ENCODE measurements at places on chromosomes 1 and 21. TPM values are rescaled to one million over a fixed set of nuclear protein-coding genes. Genes with fewer than 3 reads are reported as not detected.

GRCh38 chr1:203063287-203063686 is 22.5 kb downstream of the MYOG start:
- no peak for DNase-seq

- no peak for DNase-seq
These were observed 14.0 kb downstream of the KRTAP24-1 start for GRCh38 chr21:30268608-30269197.

DNA sequence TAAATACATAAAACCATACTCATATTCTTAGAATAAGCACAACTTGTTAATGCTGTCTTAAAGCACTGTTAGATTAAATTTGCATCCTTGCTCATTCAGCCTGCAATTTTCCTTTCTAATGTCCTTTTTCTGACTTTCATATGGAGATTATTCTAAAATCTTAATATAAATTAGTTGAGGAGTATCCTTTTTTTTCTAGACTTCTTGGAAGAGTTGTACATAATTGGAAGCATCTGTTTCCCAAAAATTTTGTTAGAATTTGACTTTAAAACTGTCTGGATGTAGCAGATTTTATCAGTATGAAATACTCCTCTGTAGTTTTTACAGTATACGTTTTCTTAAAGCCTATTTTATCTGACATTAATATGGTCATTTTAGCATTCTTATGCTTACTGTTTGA is 9.7 kb downstream of the KIFAP3 start:
- no peak for DNase-seq

GRCh38 chr1:101407505-101408211 is 170.8 kb downstream of the S1PR1 start:
- no peak for DNase-seq

DNA sequence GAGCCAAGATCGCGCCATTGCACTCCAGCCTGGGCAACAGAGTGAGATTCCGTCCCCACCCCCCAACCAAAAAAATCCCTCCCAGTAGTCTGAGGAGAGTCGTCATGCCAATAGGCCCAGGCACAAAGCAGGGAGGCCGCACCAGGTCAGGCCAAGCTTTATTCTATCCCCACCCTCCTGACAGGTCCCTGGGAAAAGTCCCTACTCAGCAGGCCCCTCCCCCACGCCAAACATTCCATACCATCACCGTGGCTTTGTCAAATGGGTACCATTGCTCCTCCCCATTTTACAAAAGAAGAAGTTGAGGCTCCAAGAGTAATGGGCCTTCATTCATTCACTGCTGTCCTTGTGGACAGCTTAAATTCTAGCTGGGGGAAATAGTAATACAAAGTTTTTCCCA is 5.3 kb downstream of the GPR3 start:
- no peak for DNase-seq

NBPF14 gene
- polyA plus RNA-seq = 16.5 TPM

UMODL1 gene
- not detected for polyA plus RNA-seq

DNA sequence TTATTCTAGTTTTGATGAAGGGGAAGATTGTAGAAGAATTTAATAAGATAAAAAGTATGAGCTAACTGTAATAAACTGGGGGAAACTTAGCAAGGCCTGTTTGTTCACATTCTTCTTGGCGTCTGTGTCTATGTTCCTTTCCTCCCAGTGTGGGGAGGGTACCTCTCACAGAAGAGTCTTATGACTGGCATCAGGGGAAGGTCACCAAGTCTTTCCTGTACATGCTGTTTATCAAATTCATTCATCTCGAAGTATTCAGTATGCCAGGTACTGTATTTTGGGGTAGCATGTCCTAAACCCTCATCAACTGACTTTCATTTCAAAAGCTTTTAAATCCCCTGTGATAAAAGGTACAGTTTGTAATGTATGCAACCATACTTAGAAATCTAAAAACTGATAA is 78.4 kb downstream of the HS2ST1 start:
- no peak for DNase-seq

DNA sequence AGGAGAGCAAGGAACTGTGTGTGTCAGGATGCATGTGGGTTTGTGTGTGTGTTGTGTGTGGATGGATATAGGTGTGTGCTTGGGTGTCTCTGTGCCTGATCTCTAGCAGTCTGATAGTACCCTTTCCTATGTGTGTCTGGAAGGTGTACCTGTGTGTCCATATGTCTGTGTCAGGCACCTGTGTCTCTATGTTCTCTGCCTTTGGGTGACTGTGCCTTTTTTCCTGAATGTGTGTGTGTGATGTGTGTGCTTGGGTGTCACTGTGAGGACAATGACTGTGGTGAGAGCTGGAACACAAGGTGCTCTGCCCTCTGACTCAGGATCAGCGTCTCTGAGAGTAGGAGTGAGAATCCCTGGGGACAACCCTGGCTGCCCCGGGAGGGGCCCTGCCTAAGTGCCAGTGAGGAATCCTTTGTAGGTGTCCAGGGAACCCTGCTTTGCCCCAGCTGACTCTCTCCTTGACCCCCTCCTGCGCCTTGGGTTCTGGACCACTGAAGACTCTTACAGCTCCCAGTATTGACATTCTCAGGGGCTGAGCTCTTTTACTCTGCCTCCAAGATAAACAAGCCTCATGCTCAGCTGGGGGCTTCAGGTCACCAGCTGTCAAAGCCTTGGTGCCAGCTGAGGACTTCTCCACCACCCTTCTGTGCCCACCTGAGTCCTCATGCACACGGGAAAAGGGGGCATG is 735 bp upstream of the EFNA3 start:
- no peak for DNase-seq

DNA sequence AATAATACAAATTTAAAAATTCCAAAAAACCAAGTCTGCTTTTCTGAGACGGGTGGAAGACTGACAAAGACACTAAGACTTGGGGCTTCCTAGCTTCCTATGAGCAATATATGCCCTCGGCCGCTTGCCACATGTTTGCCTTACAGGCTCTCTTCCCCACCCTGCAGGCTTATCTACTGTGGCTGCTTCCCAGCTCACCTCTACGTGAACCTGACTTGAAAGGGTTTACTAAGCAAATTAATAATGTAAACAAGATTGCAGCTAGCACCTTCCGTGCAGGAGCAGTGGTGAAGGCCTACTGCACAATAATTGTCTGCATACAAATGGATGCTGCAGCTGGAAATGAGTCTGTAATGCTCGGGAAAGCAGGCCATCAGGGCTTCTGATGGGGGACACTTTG is 152.9 kb upstream of the DAB1 start:
- DNase-seq = no peak

DNA sequence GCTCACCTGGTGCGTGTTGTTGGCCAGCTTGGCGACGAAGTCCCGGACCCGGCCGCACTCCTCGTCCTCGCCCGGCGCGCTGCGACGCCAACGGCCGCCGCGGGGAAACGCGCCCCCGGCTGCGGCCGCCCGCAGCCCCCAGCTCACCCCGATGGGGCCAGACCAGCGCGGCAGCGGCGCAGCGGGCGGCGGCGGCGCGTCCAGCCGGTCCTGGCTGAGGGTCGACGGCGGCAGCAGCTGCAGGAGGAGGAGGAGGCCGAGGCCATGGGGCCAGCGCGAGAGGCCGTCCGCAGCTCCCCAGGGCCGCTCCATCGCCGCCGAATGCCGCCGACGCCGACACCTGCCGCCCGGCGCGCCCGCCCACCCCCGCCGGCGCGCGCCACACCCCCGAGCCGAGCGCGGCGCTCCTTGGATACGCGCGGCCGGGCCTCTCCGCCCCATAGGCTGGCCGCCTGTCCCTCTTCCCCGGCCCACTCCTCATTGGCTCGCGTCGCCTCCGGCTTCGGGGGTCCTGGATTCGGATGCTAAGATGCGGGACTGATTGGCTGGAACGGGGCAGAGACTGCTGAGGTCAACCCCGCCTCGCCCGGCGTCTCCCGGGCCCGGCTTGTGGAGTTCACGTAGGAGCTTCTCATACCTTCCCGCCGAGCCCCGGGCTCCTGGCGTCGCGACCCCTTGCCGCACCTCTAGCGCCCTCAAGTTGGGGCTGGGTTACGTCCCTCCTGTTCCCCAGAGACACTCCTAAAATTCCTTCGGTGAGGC is at the start of gene SORT1:
TSS of gene SORT1 (minus strand) at position 338 of the 762 bp plus-strand sequence. CDS start at position 312, 26 bp downstream.
- DNase-seq = peak; percentile 83

DNA sequence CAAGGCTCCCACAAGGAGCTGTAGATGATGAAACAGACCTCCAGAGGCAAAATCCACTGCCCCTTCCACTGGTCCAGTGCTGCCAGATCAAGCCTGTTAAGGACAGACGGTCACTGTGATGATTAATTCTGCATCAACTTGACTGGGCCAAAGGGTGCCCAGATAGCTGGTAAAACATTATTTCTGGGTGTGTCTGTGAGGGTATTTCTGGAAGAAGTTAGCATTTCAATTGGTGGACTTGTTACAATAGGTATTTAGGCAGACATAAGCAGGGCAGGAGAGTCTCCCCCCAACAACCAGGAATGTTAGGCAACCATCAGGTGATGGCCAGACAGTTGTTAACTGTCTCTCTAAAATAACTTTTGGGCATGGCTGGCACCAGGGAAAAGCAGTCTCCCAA is 40.9 kb upstream of the GALNT2 start:
- no peak for DNase-seq

GRCh38 chr21:46189959-46190490 is 5.8 kb upstream of the SPATC1L start:
- no peak for DNase-seq

- DNase-seq = no peak
These were observed 42.3 kb downstream of the NEK7 start for GRCh38 chr1:198199105-198199504.

SEMA6C gene
- polyA plus RNA-seq = 2.6 TPM

FAAH gene
- polyA plus RNA-seq = 0.29 TPM

GRCh38 chr1:38132681-38133080 is 86.1 kb upstream of the POU3F1 start:
- no peak for DNase-seq

SRGAP2 gene
- 20.7 TPM for polyA plus RNA-seq

GRCh38 chr1:197307551-197307950 is 39.5 kb downstream of the CRB1 start:
- no peak for DNase-seq

DNA sequence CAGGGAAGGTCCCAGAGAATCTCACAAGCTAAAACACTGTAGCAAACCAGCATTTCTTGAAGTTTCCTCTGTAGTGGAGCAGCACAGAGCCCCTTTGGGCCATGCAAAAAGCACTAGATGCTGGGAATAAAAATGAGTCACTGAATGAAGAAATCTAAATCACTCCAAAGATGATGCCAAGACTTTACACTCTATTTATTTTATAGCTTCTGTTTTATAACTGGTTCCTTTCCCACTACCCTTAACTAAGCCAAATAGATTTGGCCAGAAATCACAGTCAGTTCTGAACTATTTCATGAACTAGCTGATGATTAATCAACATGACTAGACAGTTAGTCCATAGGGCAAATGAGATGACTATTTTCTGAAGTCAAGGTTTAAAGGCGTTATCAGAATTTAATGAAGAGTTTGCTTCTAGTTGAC is 89.5 kb downstream of the SCMH1 start:
- peak; percentile 92 for DNase-seq

GRCh38 chr1:65355031-65355712 is 45.8 kb downstream of the DNAJC6 start:
- no peak for DNase-seq

DNA sequence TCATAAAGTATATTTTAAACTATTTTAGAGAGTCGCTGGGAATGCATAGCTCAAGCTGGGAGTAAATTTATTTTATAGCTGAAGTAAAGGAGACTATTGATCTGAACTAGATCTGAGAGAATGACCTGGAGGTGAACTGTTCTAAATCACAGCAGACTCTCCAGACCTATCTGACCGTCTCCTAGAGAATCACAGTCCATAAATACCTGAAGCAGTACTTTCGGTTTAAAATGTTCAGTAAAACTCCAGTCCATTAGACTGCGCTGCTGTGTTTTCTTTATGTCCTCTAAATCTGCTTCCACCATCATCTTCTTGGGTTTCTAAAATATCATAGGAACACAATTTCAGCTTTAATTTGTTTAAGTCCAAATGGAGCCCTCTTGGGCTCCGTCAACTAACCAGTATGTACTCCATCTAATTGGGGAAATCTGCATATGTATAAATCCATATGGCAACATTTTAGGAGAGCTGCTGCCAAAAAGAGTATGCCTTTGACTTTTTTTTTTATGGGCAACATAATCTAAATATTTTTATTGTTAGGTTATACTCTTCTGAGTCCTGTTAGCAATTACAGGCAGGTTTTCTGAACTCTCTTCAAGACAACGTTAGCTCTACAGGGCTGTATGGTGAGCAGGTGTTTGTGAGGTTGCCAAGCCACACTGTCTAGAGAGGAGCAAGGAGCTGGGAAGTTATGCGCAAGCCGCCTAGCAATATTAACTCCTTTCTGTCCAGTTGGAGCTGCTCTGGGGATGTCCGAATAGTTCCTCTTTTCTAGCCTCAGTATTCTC is 111.2 kb downstream of the SPAG17 start:
- no peak for DNase-seq

- peak; percentile 65 for DNase-seq
These were observed 193.6 kb downstream of the RPS6KC1 start for GRCh38 chr1:213244664-213245091.

SLFNL1 gene
- 0.09 TPM for polyA plus RNA-seq

DNA sequence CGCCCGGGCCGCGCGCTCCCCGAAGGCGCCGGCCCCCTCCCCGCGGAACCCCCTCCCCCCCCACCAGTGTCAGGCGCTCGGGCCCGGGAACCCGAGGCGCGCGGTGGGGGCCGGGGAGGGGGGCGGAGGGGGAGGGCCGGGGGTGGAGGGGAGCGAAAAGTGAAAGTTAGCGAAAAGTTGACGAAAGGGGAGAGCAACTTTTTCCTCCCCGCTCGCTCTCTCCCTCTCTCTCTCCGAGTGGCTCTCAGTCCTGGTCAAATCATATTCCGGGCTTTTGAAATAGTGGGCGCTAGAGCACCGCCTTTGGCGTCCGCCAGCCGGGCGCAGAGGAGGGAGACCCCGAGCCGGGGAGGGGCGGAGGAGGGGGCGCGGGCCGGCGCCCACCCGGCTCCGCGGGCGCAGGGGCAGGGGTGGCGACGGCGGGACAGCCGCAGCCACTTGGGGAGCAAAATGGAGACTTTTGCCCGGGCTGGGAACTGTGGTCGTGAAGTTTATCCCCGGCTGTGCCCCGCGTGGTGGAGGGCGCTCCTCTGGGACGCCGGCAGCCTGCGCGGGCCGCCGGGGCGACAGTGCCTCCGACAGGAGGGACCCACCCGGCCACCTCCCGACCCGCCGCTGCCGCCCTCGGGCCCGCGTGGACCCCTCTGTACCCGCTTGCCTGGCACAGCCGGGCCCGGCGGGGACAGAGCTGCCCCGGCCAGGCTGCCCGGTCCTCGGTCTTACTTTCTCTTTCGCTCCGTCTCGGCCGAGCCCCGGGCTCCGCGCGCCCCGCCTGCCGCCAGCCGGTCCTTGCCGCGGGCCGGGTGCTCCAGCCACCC is 697 bp downstream of the PRDM16 start:
- peak; percentile 19 for DNase-seq

GRCh38 chr1:90781534-90781933 is 64.4 kb upstream of the BARHL2 start:
- DNase-seq = no peak

C1QTNF12 gene
- 2.6 TPM for polyA plus RNA-seq

DNA sequence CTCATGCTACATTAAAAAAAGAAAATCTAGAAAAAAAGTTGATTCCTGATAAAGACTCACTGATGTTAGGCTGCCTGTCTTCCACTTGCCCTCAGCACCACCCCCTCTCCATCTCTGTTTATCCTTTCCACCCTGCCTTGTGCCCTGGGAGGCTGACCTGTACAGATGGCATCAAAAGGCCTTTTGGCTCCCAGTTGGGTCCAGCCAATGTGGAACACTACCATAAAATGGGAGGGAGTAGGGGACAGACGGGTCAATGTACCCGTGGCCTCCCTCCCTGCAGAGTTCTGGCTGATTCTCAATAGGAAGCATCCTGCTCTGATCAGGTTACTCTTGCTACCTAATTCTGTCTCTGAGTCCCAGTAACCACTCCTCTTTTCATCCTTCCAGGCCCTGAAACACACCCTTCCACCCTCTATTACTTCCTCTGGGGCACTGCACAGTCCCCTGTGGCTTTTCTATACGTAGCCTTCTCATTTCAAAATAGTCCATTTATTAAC is 300.0 kb downstream of the HHIPL2 start:
- DNase-seq = no peak

All from IMR-90 (cell line).